ENCODE measurements at places on chromosomes 1 and 21. TPM values are rescaled to one million over a fixed set of nuclear protein-coding genes. Genes with fewer than 3 reads are reported as not detected.

Gene FCGR2B
- polyA plus RNA-seq: 0.16 TPM

Gene FAM151A
- polyA plus RNA-seq: 0.34 TPM

Gene ACOT11
- polyA plus RNA-seq: 5.1 TPM

Gene AMPD2
- 33.8 TPM for polyA plus RNA-seq

Measured in forelimb muscle (tissue), 1 donor.